Fibroblast of lung (primary cell): ENCODE measurements at places on chromosomes 1 and 21. TPM values are rescaled to one million over a fixed set of nuclear protein-coding genes. Genes with fewer than 3 reads are reported as not detected.

- H3K36me3 ChIP-seq: no peaks in the 10 kb centered on the region
- no peak for DNase-seq
- no peak overlapping the region for H3K27ac ChIP-seq
These were observed 297.6 kb downstream of the HHAT start for GRCh38 chr1:210626341-210626740.

DNA sequence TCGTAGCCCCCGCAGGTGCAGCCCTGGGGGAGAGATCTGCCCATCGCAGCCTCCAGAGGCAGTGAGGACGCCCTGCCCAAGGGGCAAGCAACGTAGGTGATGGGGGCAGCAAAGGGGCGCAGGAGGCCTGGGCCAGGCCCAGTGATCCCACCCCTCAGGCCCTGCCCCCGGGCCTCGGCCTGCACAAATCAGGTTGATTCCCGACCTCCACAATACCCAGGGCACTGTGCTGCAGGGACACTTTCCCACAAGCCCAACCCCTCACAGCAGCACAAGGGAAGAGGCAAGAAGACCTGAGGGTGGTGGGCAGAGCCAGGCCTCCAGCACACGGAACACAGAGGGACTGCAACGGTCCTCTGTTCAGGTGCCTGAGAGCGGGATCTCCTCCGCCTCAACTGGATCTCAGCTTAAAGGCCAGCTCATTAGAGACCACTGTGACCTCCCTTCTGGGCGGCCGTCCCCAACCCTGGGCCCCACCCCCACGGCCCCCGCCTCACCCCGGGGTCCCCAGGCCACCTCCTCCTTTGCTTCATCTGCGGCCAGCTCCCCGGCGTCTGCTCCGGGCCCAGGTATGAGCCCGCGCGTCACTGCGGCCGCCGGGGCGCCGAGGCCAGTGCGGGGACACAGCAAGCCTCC, 812 bp upstream of the ARF1 start:
- H3K4me3 ChIP-seq: peak overlapping the region; percentile 96
- peaks cover 11% of the 10 kb centered on the region for H3K4me1 ChIP-seq
- no peaks in the 10 kb centered on the region for H3K27me3 ChIP-seq
- DNase-seq: no peak
- H3K36me3 ChIP-seq: peaks cover 1% of the 10 kb centered on the region
- peak overlapping the region; percentile 96 for H3K27ac ChIP-seq

- no peak overlapping the region for H3K4me3 ChIP-seq
- H3K4me1 ChIP-seq: no peaks in the 10 kb centered on the region
These were observed 611.6 kb downstream of the SMYD3 start for GRCh38 chr1:245895455-245895959.

DNA sequence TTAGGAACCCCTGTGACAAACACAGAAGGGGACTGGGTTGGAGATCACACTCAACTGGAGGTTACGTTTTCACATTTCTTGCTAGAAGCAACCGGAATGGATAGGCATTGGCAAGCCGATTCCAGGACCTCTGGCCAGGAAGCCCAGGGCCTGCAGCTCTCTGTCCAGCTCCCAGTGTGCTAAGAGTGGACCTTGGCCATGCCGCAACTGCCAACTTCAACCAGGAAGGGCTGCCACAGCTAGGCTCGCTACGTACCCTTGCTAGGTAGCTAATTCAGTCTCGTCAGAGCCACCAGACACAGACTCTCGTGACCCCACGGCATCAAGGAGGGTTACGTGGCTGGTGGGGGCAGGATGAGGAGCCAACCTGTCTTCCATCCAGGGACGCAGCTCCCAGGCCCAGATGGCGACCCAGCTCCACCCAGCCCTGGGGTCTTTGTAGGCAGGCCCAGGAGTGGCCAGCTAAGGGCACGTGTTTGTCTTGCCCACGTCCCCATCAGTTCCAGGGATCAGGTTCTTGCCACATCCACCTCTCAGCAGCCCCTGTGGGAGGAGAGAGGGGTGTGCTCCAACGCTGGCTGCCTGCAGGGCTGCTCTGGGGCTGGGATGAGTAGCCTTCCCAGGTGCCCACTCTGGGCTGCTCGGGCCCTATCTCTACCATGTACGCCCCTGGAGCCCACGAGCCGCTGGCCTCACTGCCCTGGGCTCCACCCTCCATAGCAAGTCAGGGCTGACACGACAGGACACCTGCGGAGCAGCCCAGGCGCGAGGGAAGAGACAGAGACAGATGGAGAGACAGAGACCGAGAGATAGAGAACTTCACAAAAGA, 39.2 kb downstream of the UBE2G2 start:
- H3K36me3 ChIP-seq: no peaks in the 10 kb centered on the region
- no peak for DNase-seq
- H3K4me3 ChIP-seq: no peak overlapping the region
- H3K27ac ChIP-seq: no peak overlapping the region
- H3K27me3 ChIP-seq: no peaks in the 10 kb centered on the region

DNA sequence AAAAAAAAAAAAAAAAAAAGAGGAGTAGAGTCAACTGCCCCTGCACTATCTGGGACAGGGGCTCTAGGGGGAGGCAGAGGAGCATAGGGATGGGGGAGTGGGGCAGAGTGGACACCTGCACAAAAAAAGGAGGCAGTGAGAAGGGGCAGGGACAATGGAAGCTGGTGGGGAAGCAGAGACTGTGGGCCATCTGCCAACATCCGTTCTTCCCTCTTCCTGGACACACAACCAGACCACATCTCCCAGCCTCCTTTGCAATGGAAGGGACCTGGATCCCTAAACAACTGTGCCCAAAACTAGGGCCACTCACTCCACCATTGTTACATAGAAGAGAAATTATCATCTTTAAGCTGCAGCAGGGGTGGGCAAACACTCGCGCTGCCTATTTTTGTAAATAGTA, 38.4 kb downstream of the NEK2 start:
- H3K36me3 ChIP-seq: no peaks in the 10 kb centered on the region
- H3K27ac ChIP-seq: no peak overlapping the region
- DNase-seq: no peak
- peaks cover 18% of the 10 kb centered on the region for H3K4me1 ChIP-seq
- H3K27me3 ChIP-seq: no peaks in the 10 kb centered on the region

GRCh38 chr1:20112279-20113000, 6.9 kb downstream of the PLA2G2D start:
- H3K36me3 ChIP-seq: no peaks in the 10 kb centered on the region
- H3K27ac ChIP-seq: no peak overlapping the region
- peak; percentile 57 for DNase-seq
- H3K27me3 ChIP-seq: peaks cover 4% of the 10 kb centered on the region
- H3K4me1 ChIP-seq: no peaks in the 10 kb centered on the region
- H3K4me3 ChIP-seq: no peak overlapping the region

GRCh38 chr1:18319099-18319498, 161.6 kb upstream of the KLHDC7A start:
- H3K4me1 ChIP-seq: no peaks in the 10 kb centered on the region
- H3K27me3 ChIP-seq: no peaks in the 10 kb centered on the region
- H3K36me3 ChIP-seq: no peaks in the 10 kb centered on the region

- peak; percentile 54 for DNase-seq
- no peak overlapping the region for H3K4me3 ChIP-seq
- no peak overlapping the region for H3K27ac ChIP-seq
- H3K27me3 ChIP-seq: no peaks in the 10 kb centered on the region
- peaks cover 11% of the 10 kb centered on the region for H3K4me1 ChIP-seq
These were observed 95.5 kb downstream of the SSBP3 start for GRCh38 chr1:54310439-54311328.

DNA sequence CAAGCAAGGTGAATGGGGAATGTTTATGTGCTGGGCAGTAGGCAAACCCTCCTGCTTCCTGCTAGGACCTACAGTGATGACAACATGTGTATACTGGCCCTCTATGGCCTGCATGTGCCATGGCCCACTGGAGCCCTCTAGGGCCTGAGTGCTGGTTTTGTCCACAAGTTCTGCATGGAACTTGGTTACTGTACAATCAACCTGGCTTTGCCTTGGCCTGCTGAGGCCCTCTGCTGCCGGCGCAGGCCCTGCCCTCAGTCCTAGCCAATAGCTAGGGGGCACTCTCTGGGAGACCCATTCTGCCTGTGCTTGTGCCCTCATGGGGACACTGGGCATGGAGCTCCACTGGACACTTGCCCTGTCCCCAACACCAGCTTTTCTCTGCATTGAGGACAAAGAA, 138.6 kb upstream of the NGF start:
- no peak overlapping the region for H3K4me3 ChIP-seq
- H3K4me1 ChIP-seq: no peaks in the 10 kb centered on the region
- peaks cover 12% of the 10 kb centered on the region for H3K27me3 ChIP-seq

DNA sequence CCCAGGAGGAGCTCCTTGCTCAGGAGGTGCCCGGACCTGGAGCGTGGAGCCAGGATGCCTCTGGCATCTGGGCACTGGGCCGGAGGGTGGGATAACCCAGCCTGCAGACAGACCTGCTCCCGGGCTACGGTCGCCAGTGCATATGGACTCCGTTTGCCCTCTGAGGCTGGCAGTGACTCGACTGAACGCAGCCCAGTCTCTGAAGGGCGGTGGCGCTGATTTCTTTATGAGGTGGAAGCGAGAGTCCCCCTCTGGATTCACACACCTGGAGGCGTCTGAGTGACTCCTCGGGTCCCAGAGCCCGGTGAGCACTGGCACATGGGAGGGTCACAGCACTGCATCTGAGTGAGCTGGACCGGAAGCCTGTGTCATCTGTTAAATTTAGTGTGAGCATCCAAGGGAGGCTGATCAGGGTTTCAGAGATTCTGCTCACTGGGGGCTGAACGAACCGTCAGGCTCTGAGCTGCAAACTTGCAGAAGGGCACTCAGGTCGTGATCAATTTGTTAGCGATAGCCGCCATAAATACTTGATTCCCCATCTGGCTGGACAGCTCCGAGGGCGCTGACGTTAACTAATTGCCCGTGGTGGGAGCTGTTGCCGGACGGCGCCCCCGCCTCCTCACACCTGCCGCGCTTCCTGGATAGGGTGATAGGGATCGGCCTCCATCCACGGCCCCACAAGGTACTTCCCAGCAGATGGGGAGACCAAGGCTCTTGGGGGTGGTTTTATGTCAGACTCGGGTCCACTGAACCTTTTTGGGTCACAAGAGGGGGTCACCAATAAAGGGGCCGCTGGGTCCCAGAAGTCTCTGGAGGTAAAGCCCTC, 60.7 kb upstream of the TTC34 start:
- DNase-seq: no peak
- H3K4me1 ChIP-seq: no peaks in the 10 kb centered on the region
- no peak overlapping the region for H3K27ac ChIP-seq
- H3K27me3 ChIP-seq: no peaks in the 10 kb centered on the region
- H3K36me3 ChIP-seq: no peaks in the 10 kb centered on the region

GRCh38 chr21:46139686-46140085, 15.7 kb downstream of the FTCD start:
- no peak overlapping the region for H3K27ac ChIP-seq
- H3K27me3 ChIP-seq: no peaks in the 10 kb centered on the region
- no peaks in the 10 kb centered on the region for H3K36me3 ChIP-seq
- H3K4me3 ChIP-seq: no peak overlapping the region
- no peak for DNase-seq

DNA sequence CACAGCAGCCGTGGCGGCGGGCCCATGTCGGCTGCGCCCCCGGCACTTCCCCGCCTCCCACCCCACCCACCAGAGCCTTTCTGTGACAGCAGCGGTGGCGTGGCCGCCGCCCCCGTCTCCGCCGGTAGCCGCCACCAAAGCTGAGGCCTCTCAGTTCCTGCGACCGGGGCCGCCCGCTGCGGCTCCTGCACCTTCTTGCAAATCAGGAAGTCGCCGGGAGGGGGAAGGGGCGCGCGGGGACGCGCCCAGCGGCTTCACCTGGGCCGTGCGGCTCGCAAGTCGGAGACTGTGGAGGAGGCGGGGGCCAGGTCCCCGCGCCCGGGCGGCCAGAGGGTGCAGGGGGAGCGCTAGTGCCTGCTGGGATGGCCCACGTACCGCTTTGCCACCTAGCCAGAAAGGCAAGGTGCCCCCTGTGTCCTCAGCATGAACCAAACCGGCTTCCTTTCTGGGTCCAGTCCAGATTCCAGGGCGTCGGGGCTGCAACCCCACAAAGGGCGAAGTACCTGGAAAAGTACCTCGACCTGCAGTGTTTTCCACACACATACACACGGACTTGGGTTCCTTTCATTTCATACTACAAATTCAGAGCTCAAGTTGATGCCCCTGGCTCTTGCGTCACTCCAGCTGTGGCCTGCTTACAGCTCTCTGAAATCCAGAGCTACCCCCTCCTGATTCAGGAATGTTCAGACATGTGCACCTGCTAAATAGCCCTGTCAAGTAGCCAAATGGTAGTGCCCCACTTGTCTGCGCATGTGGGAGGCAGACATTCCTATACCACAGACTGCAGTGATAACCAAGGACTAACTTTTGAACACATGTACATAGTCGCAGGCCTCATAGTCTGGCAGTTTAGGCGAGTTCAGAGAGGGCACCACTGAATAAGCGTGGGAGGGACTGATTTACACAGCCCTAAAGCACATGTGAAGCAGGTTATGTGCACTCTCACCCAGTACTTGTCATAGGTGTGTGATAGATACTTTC, at the start of gene DENND1B:
Gene DENND1B (minus strand): TSS at position 199 of the 981 bp plus-strand sequence. CDS start 325 bp downstream, outside the sequence.
- H3K27me3 ChIP-seq: no peaks in the 10 kb centered on the region
- peak within 1 kb of the TSS; percentile 81 for H3K27ac ChIP-seq
- peaks cover 9% of the 10 kb centered on the region for H3K4me1 ChIP-seq

DNA sequence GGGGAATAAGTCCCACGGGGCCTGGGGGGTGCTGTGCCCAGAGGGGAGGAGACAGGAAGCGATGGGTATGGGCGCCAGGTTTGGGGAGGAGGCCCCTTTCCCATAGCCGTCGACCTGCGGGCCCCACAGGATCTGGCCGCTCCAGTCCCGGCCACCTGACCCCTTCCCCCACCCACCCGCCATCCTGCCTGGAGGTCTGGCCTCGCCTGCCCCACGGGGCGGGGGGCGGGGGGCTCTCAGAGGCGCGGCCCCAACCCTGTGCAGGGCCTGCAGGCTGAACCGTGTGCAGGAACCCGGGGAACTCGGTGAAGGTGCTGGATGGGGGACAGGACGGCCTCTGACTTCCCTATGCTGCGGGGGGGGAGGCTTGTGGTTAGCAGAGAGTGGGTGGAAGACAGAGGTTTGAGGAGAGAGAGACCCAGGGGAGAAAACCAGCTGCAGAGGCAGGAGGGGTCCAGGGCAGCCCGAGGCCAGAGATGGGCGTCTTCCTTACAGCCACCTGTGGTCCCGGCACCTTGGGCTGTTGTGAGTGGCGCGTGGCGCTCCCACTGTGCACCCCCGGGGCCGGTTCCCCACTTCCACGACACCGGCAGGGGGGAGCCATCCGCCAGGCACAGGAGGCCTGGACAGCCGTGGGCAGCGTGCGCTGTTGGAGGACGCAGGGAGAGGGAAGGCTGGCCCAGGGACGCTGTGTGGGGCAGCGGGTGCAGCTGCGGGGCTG, 2.5 kb upstream of the TNFRSF18 start:
- H3K4me1 ChIP-seq: peaks cover 6% of the 10 kb centered on the region
- no peaks in the 10 kb centered on the region for H3K27me3 ChIP-seq

TBX19 gene
- total RNA-seq: 0.26 and 1.2 TPM in 2 replicates

SLC1A7 gene
- total RNA-seq: 0.26 and 0.33 TPM in 2 replicates

KCNA3 gene
- total RNA-seq: 3.3 and 5.6 TPM in 2 replicates

ITGB2 gene
- total RNA-seq: not detected in 2 replicates
